ENCODE measurements at places on chromosomes 1 and 21. TPM values are rescaled to one million over a fixed set of nuclear protein-coding genes. Genes with fewer than 3 reads are reported as not detected.

- no peaks in the 10 kb centered on the region for H3K36me3 ChIP-seq
- no peaks in the 10 kb centered on the region for H3K27me3 ChIP-seq
- no peak overlapping the region for H3K27ac ChIP-seq
- no peak for DNase-seq
- peaks cover 3% of the 10 kb centered on the region for H3K4me1 ChIP-seq
These were observed 70.8 kb downstream of the PRDM2 start for GRCh38 chr1:13770743-13771142.

The CD53 gene
- total RNA-seq = 50.7 TPM

The NT5C1A gene
- total RNA-seq = 0.57 TPM

The RNU1-2 gene
- total RNA-seq = 8,154 TPM

DNA sequence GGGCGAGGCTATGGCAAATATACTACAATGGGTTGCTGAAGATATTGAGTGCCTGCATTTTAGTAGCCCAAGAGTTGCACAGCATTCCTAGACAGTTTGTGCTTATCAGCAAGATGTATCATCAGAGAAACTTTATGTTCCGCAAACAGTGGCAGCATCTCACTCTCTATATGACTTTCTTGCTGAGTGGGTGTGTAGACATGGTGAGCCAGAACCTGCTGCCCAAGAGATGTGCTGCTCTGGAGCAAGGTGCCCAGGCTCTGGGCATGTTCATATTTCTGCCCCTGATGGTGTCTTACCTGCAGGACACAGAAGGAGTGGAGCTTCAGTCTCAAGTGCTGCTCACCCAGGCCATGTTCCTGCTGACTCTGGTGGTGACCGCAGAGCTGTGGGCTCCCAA, 8.2 kb upstream of the RGSL1 start:
- H3K4me1 ChIP-seq = no peaks in the 10 kb centered on the region
- H3K36me3 ChIP-seq = no peaks in the 10 kb centered on the region
- no peaks in the 10 kb centered on the region for H3K27me3 ChIP-seq
- no peak overlapping the region for H3K27ac ChIP-seq
- no peak for DNase-seq

The TXLNA gene
- 55.5 TPM for total RNA-seq

DNA sequence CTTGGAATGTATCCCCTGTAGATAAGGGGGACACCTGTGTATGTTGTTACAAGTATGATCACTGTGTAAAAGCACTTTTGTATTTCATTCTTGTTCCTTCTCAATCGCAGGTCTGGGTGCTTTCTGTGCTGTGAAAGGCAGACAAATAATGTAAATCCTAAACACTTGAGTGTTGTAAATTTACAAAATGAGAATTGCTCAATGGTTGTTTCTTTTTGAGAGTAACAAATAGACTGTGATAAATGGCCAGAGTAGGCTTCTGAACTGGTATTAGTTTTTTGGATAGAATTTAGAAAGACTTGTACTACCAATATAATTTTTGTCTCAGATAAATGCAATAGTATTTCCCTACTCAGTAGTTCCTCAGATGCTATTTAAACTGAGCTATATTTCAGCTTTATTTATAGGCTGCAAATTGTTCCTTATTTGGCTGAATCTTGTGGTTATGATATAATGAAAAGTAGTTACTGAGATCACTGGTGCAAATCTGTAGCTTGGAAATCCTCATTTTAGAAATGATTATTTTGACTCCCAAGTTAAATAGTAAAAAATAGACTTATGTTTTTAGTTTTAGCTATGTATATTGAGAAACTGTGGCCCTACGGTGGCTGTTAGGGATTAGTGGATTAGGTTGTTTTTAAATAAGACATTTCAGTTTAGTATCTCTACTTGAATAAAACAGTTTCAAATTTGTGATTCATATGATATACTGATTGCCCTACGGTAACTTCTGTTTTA, 9.2 kb downstream of the BACH1 start:
- no peaks in the 10 kb centered on the region for H3K36me3 ChIP-seq
- no peak overlapping the region for H3K4me3 ChIP-seq
- H3K4me1 ChIP-seq = no peaks in the 10 kb centered on the region
- no peaks in the 10 kb centered on the region for H3K27me3 ChIP-seq

- DNase-seq = no peak
- H3K4me3 ChIP-seq = no peak overlapping the region
- no peaks in the 10 kb centered on the region for H3K4me1 ChIP-seq
- no peaks in the 10 kb centered on the region for H3K27me3 ChIP-seq
- no peak overlapping the region for H3K27ac ChIP-seq
These were observed 350.8 kb upstream of the PTBP2 start for GRCh38 chr1:96370757-96371156.

DNA sequence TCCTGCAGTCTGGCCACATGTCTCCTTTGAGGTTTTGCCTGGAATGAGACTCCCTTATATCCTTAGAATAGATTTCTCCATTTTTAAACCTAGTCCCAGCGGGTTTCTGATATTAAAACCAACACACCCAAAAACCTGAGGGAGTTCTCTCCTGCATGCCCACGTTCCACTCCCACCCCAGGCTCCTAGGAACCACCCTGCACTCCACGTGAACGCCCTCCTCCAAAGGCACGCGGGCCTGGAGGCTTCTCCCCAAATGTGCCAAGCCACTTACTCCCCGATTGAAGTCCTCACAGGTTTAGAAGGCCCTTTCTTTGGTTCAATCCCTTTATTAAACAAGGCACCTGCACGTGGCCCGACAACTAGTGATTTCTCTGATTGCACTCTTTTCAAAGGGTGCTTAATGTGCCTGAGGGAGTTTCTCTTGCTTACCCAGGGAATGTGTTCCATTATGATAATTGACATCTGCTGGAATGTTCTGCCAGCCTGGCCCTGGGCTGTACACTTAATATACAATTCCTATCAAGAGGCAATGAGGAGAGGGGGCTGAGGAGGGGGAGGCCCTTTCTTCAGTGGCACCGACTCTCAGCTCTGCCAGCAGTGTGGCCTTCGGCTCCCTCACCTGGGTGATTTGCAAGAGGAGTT, 104.3 kb upstream of the ADAR start:
- no peak overlapping the region for H3K27ac ChIP-seq
- no peaks in the 10 kb centered on the region for H3K27me3 ChIP-seq
- H3K4me1 ChIP-seq = no peaks in the 10 kb centered on the region

The SELL gene
- 10.3 TPM for total RNA-seq

The TSTD1 gene
- 12.5 TPM for total RNA-seq

- H3K27me3 ChIP-seq = no peaks in the 10 kb centered on the region
These were observed 199.6 kb downstream of the LTN1 start for GRCh38 chr21:28793043-28793442.

- no peaks in the 10 kb centered on the region for H3K4me1 ChIP-seq
- H3K27ac ChIP-seq = no peak overlapping the region
- no peak overlapping the region for H3K4me3 ChIP-seq
- H3K36me3 ChIP-seq = no peaks in the 10 kb centered on the region
These were observed 35.4 kb downstream of the VANGL1 start for GRCh38 chr1:115677182-115677555.

GRCh38 chr1:181341026-181341632, 142.2 kb upstream of the CACNA1E start:
- H3K4me3 ChIP-seq = no peak overlapping the region
- H3K36me3 ChIP-seq = no peaks in the 10 kb centered on the region
- no peak for DNase-seq

DNA sequence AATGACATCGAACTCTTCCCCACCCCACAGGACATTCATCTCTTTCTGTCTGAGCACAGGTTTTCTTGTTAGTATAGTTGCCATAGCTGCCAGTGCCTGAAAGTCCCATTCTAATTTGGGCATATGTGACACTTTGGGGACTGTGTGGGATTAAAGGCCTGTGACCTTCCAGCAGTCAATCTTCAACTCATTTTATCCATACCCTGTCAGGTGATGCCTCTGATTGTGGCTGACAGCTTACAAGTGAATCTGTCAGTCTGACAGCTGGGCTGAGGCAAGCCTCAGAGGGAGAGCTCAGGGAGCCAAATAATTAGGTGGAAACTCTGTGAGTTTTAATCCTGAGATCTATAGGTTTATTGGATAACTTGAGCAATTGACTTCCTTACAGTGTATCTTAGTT, 29.6 kb downstream of the ZCCHC17 start:
- H3K27ac ChIP-seq = no peak overlapping the region
- H3K27me3 ChIP-seq = no peaks in the 10 kb centered on the region
- no peak for DNase-seq
- H3K4me1 ChIP-seq = no peaks in the 10 kb centered on the region
- no peaks in the 10 kb centered on the region for H3K36me3 ChIP-seq

DNA sequence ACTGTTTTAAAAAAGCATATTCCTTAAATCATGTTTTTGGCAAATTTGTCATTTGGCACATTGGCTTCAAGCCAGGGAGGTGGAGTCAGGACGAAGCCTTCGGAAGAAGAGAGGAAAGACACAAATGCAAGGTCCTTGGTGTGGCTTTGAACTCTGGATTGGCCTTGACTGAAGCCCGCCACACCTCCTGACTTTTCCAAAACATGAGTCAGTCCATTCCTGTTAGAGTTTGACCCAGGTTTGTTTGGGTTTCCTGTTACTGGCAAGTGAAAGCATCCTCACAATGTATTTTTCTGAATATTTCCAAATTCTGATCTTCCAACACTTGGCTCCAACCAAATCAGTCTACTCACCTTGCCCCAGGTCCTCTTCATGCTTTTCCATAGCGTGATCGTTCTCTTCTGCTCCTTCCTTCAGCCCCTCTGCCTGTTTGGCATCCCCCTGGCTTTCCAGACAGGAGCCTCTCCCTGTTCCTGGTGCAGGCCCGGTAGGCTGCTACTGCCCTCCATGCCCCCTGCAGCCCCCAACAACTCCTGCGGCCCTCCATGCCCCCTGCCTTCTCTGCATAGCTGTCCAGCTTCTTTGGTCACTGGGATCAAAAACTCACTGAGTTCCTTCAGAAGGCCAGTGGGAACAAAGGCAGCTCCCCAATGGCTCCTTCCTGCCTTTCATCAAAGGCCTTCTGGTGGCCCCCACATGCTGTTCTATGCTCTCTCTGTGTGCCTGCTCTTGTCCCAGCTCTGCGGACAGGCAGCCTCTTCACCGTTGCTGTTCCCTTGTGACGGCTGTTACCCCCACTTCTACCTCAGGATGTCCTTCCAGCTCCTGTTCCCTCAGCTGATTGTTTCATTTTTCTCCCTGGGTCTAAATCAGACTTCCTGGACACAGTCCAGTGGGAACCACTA, 30.4 kb upstream of the SLC30A1 start:
- no peak overlapping the region for H3K27ac ChIP-seq
- H3K4me3 ChIP-seq = no peak overlapping the region
- DNase-seq = no peak

The TMED5 gene
- 43.4 TPM for total RNA-seq

The TMEM82 gene
- total RNA-seq = not detected

- no peaks in the 10 kb centered on the region for H3K27me3 ChIP-seq
- no peaks in the 10 kb centered on the region for H3K4me1 ChIP-seq
- no peaks in the 10 kb centered on the region for H3K36me3 ChIP-seq
- H3K27ac ChIP-seq = no peak overlapping the region
- H3K4me3 ChIP-seq = no peak overlapping the region
These were observed 110.4 kb downstream of the PPIAL4G start for GRCh38 chr1:148372731-148373130.

The TNFRSF14 gene
- total RNA-seq = 33.9 TPM

- peak overlapping the region; percentile 76 for H3K4me3 ChIP-seq
- DNase-seq = no peak
- H3K36me3 ChIP-seq = no peaks in the 10 kb centered on the region
These were observed 382 bp downstream of the TRMT1L start for GRCh38 chr1:185156288-185156853.

DNA sequence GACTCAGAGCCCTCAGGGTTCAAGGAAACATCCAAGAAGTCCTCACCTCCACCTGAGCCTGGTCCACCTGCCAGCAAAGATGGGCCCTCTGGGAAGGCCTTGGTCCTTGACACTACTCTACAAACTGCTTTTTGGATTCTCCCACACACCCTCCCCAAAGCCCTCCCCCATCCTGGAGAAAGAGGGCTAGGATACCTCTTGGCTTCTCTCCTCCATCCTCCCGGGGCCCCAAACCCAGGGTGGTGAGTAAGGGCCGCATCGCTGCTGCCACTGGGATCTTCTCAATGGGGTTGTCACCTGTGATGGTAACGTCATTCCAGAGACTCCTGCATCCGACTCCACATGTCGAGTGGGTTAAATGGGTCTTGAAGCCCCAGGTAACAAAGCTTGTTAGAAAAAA, 26.6 kb downstream of the MATN1 start:
- H3K4me3 ChIP-seq = no peak overlapping the region
- no peaks in the 10 kb centered on the region for H3K27me3 ChIP-seq
- no peaks in the 10 kb centered on the region for H3K4me1 ChIP-seq
- no peak for DNase-seq

- no peaks in the 10 kb centered on the region for H3K36me3 ChIP-seq
- no peak overlapping the region for H3K27ac ChIP-seq
- H3K4me3 ChIP-seq = no peak overlapping the region
- H3K4me1 ChIP-seq = no peaks in the 10 kb centered on the region
- no peak for DNase-seq
- H3K27me3 ChIP-seq = no peaks in the 10 kb centered on the region
These were observed 236.4 kb downstream of the USH2A start for GRCh38 chr1:216186816-216187215.

DNA sequence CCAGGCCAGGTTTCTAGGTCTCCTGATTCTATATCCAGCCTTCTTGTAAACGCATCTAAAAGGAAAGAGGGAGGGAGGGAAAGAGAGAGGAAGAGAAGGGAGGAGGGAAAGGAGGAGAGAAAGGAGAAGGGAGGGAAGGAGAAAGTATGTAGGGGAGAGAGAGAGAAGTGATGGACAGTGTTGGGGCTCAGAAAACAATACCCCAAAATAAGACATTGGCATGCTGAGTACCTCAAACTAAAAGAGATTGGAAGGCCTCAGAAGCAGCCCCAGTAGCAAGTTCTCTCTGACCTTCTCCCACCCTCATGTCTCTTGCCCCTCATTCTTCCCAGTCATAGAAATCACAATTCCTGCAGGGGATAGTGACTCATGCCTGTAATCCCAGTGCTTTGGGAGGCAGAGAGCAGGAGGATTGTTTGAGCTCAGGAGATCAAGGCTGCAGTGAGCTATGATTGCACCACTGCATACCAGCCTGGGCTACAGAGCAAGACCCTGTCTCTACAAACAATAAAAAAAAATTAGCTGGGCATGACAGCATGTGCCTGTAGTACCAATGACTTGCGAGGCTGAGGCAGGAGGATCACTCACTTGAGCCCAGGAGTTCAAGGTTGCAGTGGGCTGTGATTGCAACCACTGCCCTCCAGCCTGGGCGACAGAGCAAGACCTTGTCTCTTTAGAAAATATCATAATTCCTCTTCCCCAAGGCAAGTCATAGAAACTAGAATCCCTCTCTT, 51.2 kb downstream of the DNTTIP2 start:
- no peak overlapping the region for H3K4me3 ChIP-seq
- H3K4me1 ChIP-seq = no peaks in the 10 kb centered on the region
- H3K27ac ChIP-seq = no peak overlapping the region
- H3K36me3 ChIP-seq = no peaks in the 10 kb centered on the region

DNA sequence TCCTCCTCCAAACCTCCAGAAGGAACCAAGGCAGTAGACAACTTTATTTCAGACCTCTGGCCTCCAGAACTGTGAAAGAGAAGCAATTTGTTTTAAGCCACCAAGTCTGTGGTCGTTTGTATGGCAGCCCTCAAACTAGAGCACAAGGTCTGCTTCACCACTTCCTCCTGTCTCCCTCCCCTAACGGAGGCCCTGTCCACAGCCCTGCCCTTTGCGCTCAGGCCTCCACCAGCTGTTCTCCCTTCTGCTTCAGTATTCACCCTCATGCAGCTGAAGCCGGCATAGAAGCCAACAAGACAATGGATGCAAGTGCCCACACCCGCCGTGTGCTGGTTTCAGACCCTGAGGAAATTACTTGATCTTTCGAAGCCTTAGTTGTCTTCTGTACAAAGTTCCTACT, 364.1 kb downstream of the HHAT start:
- no peak overlapping the region for H3K4me3 ChIP-seq
- H3K27ac ChIP-seq = no peak overlapping the region
- no peak for DNase-seq
- H3K27me3 ChIP-seq = no peaks in the 10 kb centered on the region
- H3K36me3 ChIP-seq = no peaks in the 10 kb centered on the region
- no peaks in the 10 kb centered on the region for H3K4me1 ChIP-seq

The ID3 gene
- total RNA-seq = 368 TPM

The CR1L gene
- total RNA-seq = not detected

Measured in aorta (tissue), 5 donors.